Eye (tissue), 1 donor: ENCODE measurements at places on chromosomes 13 and 19.
A peak's percentile ranks its signal among the peaks of the same experiment; 100 is the strongest.

- DNase-seq = no peak
These were observed 756.5 kb upstream of the KLHL1 start for GRCh38 chr13:70864731-70865130.

- DNase-seq = peak; percentile 84
These were observed 20.5 kb downstream of the CYTH2 start for GRCh38 chr19:48489608-48490216.

DNA sequence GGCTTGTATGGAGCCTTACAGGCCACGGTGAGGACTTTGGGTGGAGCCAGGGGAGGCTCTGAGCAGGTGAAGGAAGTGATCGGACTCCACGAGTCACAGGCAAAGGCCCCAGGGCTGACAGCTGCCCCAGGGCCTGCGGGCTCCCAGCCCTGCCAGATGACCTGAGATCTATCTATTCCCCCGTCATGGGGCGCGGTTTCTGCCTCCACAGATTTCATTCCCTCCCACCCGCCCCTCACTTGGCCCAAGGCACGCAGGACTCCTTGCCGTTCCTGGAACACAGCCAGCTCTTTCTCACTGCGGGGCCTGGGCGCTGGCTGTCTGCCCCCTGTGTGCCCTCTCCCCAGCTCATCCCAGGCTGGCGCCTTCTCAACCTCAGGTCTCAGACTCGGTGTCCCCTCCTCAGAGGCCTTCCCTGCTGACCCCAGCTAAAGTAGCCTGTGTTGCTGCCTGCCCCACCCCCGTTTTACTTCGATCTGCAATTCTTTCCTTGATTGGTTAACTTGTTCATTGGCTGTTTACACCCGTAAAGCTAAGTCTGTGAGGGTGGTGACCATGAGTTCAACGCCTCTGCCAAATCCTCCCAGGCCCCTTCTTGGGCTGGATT, 13.9 kb upstream of the PAK4 start:
- no peak for DNase-seq

- DNase-seq = no peak
These were observed 58.8 kb downstream of the UQCRFS1 start for GRCh38 chr19:29154163-29154562.

GRCh38 chr19:4748589-4748988, 24.9 kb upstream of the DPP9 start:
- DNase-seq = no peak

- DNase-seq = no peak
These were observed 14.7 kb upstream of the KCTD15 start for GRCh38 chr19:33781996-33782395.
